ENCODE measurements at places on chromosomes 13 and 19.

- DNase-seq: no peak
These were observed 6.2 kb downstream of the XAB2 start for GRCh38 chr19:7622933-7623685.

DNA sequence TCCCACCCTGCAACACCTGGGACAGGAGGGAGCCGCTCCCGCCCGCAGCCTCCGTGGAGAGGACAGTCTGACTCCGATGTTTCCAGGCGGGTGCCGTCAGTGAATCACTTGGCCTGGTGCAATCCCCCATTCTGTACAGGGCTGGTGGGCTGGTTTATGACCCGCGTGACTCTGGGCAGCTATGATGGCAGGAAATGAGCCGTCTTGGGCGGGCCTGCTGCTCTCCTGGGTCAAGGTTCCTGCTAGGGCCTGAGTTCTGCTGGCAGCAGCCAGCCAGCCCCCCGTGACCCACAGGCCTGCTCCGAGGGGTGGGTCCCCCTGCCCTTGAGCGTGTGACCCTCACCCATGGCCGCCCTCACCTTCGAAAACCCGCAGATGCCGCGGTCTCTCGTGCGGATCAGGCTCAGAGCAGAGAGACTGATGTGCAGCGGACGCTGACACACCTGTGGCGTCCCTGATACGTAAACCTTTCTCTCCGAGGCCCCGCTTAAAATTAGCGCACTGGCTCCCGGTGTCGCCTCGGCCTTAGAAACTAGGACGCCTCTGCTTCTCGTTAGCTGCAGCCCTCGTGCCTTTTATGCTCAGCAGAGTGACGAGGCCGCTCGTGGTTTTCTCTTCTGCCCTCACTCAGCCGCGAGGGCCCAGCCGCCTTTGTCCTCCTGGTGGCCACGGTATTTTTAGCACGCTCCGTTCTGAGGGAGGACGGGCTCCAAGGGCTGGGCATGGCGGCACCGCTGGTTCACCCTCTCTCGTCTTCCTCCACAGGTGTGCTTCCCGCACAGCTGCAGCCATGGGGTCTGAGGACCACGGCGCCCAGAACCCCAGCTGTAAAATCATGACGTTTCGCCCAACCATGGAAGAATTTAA lies 63.4 kb downstream of the KDM4B start:
- DNase-seq: no peak

DNA sequence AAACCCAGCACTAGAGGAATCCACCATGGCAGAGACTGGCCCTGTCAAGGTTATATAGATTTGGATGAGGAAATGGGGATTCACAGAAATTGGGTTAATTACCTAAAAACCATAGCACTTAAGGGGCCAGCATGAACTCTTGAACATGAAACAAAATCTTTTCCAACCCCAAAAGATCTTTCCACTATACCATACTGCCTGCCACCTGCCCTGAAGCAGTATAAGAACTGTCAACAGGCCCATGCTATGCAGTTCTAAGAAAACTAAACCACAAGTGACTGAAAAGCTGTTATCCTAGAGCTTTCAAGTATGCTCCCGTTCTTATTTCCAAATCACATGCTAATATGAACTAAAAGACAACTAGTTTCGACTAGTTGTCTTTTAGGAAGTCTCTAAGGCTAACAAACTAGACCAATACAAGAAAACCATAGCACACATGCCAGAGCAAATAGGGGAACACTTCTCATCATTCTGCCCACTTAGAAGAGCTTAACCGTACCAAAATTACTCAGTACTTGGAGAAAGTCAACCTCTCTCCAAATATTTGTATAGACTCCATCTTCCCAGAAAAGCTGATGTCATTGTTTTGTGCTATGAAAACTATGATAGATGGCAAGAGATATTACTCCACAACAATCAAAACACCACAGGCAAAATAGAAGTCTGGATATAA lies 27.5 kb downstream of the HSPH1 start:
- DNase-seq: no peak

- no peak for DNase-seq
These were observed 76.1 kb downstream of the CYSLTR2 start for GRCh38 chr13:48729856-48730255.

- DNase-seq: no peak
These were observed 149.6 kb downstream of the MIPEP start for GRCh38 chr13:23739596-23739995.

DNA sequence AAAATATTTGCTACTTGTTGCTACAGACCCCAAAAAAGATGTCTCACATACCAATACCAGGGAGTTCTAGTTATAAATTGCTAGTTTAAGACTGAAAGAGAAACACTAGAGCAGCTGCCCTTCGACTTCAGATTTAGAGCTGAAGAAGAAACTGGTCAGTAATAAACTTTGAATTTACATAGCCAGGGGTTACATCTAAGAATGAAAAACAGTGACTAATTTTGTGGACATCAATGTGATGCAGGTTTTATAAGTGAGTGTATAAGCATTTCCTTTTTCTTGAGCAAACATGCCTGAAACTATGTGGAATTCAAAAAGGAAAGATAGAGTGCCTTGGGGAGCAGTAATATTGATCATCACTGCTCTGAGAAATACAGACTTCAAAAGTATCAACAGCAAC lies 724.9 kb upstream of the MIR17HG start:
- DNase-seq: no peak

GRCh38 chr13:88063741-88064140 lies 392.6 kb downstream of the SLITRK5 start:
- DNase-seq: no peak

- DNase-seq: no peak
These were observed 343.8 kb downstream of the KCNRG start for GRCh38 chr13:50359041-50359367.

GRCh38 chr19:38559428-38560401 lies 58.0 kb downstream of the MAP4K1 start:
- peak; percentile 64 for DNase-seq

GRCh38 chr19:16470911-16471811 lies 609 bp downstream of the EPS15L1 start:
- DNase-seq: no peak

- no peak for DNase-seq
These were observed 68.9 kb upstream of the GPR183 start for GRCh38 chr13:99376132-99376531.

- DNase-seq: no peak
These were observed 28.8 kb downstream of the HTR2A start for GRCh38 chr13:46868091-46868490.

GRCh38 chr13:44543369-44543768 lies 32.8 kb downstream of the TSC22D1 start:
- DNase-seq: no peak

DNA sequence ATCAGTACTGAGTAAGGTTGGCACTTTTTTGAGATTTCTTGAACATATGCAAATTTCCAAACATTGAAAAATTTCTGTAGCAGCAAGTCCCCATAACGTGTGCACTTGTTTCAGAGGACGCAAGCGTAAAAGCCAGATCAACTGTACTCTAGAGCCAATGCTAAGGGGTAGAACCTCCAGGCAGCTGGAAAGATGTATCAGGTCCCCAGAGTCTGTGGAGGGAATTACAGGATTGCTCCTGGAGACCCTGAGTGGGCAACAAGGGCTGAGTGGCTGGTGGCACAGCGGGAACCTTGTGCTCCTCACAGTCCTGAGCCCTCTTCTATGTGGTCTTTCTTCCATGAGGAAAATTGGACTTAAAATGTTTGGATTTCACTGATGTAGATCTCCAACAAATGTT lies 53.9 kb upstream of the AMER2 start:
- DNase-seq: no peak

GRCh38 chr19:11693505-11694499 lies 44.9 kb downstream of the ZNF823 start:
- no peak for DNase-seq

GRCh38 chr13:27251166-27252091 lies at the start of gene RPL21:
Gene RPL21, plus strand, starts transcription at chr13:27251558. Its CDS starts 2,219 bp downstream, at chr13:27253777.
- peak; percentile 90 for DNase-seq

- DNase-seq: no peak
These were observed 127.6 kb downstream of the URI1 start for GRCh38 chr19:30069535-30070197.

GRCh38 chr13:111494641-111495040 lies 174.2 kb downstream of the TEX29 start:
- DNase-seq: no peak

DNA sequence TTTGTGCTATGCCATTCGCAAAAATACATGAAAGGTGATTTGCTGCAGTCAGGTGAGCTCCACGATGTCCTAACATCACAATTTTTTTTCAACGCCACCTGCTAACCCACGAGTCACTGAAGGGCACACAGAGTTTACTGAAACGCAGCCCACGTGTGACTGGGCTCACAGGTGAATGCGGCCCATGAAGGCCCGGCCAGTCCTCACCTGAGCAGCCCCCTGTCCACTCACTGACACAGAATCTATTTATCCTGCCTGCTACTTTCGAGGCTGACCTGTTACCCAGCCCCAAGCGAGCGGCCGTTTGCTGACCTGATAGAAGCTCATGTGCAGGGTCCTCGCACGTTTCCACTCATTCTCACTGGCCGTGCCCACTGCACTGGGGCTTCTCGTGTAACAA lies 121.9 kb upstream of the SOX1 start:
- no peak for DNase-seq

GRCh38 chr19:16571822-16572331 lies 338 bp downstream of the SLC35E1 start:
- peak; percentile 22 for DNase-seq

GRCh38 chr19:1882089-1882785 lies 3.1 kb downstream of the ABHD17A start:
- DNase-seq: peak; percentile 86

DNA sequence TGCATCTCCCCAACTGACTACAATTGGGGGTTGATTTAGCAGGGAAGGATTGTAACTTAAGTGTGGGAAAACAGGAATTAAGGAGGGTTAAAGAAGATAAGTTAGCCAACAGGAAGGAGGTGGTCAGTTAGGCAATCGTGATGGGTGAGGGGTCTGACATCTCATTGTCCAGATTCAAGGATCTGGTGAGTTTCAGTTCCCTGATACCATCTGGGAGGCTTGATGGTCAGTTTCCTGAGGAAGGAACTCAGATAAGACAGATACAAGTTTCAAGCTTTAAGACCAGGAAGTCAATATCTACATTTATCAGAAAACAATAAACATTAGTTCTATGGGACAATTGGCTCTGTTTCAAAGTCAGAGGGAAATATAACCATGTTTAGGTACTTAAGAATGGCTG lies 601.8 kb downstream of the SLITRK6 start:
- DNase-seq: no peak

DNA sequence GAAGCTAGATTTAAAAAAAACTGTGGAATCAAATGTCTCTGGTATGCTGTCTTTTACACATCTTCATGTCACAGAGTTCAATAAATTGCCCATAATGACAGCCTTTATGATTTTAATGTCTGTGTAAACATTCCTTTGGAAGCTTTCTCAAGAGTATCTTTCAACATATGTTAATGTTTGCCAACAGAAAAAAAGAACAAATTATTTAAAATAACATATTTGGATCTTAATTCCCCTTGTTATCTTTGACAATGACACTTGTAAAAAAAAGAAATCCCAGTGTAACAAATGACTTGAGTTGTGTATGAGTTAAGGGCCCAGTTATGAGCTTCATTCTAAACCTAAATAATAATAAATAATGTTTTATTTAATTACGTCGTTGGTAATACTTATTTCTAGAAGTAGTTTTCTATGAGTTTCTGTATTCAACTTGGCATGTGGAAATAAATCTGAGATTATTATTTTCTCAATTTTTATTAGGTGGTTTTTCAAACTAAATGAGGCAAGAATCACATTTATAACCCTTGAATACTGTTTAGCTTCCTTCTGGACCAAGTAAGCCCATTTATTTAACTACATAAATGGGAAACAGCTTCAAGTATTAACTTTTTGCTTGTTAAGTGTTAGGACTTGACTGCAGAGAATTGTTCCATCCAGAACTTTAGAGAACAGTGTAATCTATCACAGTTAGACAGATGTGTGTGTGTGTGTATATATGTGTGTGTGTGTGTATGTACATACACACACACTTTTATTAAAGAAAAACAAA lies 182.1 kb downstream of the POSTN start:
- DNase-seq: no peak

GRCh38 chr19:37954421-37954874 lies 47.4 kb downstream of the SIPA1L3 start:
- DNase-seq: no peak

- DNase-seq: no peak
These were observed 62.3 kb downstream of the CHST8 start for GRCh38 chr19:33683881-33684537.

DNA sequence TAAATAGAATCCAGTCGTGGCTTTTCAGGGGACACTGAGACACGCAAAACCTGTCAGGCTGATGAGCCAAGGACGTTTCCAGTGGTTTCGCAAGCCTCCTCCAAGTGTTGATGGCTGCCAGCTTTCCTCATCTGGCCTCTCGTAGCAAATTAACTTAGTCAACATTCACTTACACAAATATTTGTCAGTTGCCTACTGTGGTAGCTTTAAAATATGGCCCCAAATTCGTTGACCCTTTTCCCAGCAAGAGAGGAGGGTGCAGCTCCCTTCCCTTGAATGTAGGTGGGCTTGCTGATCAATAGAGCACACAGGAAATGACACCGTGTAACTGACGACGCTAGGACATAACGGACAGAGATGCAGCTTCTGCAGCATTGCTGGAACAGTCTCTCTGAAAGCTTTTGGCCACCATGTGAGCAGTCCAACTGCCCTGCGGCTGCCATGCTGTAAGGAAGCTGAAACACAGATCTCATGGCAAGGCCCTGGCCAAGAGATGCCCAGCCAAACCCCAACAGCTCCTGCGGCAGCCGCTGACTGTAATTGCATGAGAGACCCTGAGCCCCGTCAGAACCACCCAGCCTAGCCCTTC lies 5.5 kb upstream of the RANBP3 start:
- DNase-seq: no peak

GRCh38 chr19:48641850-48642249 lies 4.1 kb downstream of the CA11 start:
- no peak for DNase-seq

DNA sequence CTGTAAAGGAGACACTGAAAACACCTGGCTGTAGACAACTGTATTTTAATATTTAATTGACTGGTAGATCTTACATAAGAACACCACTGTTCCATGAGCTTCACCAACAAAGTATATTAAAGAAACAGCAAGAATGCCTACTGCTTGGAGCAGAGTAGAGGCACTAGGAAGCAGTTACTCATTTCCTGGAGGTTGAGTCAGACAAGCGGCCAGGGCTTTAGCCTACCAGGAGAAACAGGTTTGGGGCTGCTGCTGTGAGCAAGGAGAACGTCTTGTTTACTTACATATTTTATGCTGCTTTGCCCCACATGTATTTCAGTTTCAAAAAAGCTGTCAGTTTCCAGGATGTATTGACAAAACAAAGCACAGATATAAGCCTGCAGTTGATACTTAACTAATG lies 33.4 kb downstream of the ALG5 start:
- DNase-seq: no peak

DNA sequence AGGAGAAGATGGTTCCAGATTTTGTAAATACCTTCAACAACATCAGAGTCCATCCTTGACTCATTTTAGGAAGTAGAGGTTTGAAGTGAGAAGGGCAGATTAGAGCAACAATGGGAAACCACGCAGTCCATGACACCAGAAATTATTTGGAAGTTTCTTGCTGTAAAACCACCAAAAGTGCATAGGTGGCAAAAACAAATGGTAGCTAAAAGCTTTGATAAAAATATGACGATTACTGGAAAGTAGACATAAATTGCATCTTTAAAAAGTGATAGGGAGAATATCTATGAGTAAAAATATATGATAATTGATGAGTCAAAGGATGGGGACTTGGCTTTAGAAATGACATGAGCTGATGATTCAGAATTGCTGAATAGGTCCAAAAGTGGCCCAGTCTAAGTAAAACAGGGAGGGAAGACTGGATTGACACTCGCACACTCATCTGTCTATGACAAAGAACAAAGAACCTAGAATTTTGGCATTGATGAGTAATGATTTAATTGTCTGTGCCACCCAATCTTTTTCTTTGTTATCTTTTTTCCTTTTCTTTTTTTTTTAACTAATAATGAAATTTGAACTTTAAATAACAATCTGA lies 472.2 kb downstream of the MYO16 start:
- no peak for DNase-seq
